ENCODE measurements at places on chromosomes 1 and 21.

GRCh38 chr1:84442256-84442655 lies 36.8 kb upstream of the RPF1 start:
- peak; percentile 57 for DNase-seq

DNA sequence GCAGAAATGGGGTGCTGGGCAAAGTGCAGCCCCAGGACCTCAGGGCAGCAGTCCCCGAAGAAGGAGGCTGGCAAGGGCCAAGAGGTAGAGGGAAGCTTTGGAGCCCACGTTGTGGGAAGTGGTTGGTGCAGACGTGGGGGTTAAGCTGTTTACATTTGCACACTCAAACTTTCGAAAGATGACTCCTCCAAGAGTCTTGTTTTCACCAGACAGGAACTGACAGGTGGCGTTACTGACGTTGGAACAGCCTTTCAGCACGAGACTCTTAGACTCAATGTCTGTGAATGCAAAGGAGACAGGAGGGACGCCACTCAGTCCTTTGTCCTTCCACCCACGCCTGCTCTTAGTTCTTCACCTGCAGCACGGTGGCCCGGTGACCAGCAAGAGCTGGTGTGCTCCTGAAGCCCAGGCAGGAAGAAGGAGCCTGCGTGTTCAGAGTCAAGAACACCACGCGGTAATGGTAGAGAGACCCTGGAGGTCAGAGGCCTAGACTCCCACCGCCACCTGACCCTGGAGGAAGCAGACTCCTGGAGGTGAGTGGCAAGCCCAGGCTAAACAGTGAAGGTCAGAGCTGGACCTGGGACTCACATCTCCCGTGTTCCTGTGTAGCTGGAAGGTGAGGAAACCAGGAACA lies 15.9 kb downstream of the LYPD8 start:
- DNase-seq: no peak

DNA sequence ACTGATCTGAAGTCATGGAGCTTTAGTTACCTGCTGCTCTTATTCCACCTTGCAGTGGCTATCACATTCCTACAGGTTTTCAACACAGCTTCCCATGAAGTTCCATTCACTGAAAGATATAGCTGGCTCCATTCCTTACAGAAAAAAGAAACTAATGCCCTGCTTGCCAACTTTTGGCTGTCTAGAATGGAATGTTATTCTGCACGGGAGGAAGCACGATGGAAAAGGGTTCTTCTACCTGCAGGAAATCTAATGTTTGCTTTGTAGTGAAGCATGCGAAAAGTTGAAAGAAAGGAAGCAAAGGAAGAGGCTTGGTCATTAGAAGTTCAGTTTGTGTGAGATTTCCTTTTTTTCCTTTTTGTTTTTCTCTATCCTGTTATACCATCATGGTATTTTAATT lies 32.6 kb downstream of the GIPC2 start:
- no peak for DNase-seq

DNA sequence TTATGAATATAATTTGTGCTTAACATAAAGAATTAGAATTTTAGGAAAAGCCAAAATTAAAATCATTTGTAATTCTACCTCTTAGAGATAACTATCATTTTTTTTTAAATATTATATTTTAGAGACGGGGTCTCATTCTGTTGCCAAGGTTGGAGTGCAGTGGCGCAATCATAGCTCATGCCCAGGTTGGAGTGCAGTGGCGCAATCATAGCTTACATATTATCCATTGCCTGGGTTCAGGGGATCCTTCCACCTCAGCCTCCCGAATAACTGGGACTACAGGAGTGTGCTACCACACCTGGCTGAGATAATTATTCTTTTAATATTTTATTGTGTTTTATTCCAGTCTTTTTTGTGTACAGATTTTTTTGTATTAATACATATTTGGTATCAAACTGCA lies 8.3 kb downstream of the RASAL2 start:
- DNase-seq: no peak

- no peak for DNase-seq
Measured at GRCh38 chr1:36136535-36136934, 11.5 kb upstream of the COL8A2 start.

GRCh38 chr1:34419663-34420136 lies 243.0 kb downstream of the C1orf94 start:
- DNase-seq: no peak

- DNase-seq: no peak
Measured at GRCh38 chr1:36122062-36123030, 2.7 kb downstream of the COL8A2 start.

DNA sequence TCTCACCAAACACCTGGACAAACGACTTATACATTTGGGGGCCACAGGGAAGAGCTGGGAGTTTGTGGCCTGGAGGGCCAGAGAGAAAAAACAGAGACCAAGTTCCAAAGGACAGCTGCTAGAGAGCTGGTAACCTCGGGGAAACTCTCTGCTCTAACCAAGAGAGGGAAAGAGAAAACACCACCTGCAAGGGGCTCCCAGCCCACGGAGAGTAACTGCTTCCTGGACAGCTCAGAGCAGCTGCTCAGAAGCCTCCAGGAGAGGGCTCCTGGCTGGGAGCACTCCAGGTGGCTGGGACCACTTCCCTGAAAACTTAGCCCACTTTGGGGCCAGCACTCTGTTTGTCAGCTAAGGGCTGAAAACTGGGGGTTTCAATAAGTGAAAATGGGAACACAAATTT lies 154.8 kb upstream of the GRIK3 start:
- no peak for DNase-seq

DNA sequence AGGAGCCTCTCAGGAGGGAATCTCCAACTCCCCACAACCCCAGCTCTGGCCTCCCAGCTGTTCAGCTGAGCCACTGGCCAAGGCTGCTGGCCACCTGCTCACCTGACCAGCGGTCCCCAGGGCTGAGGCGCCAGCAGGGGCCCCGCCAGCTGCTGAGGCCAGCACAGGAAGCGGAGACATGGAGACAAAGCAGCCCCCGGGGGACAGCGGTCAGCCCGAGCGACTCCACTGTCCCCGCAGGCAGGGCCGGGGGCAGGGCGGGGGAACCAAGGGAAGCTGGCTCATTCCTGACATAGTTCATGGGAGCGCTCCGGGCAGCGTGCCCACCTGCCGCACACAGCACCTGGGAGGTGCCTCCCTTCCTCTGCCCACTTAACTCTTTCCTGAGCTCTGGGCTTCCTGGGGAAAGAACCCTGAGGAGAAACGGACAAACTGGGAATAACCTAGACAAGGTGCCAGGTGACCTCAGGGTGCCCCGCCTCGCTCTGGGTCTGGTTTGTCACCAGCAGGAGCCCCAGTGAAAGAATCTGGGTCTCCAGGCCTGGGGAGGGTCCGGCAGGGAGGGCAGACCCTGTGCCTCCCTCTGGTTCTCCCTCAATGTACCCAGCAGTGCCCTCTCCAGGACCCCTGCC lies 10.7 kb downstream of the EPHA2 start:
- DNase-seq: peak; percentile 68

DNA sequence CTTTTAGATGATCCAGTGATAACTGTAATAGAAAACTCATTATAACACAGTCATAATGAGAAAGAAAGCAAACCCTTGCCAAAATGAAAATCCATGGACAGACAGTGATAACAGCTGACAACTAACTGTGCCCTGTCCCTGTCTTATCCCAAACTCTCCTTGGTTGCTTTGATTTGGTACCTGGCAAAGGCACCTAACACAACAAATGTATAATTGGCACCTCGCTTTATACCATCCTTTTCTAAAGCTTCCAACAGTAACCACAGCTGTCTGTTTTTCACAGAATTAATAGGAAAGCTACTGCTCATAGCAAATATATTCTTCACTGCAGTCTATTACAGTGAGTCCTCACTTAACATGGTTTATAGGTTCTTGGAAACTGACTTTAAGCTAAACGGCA lies 118.4 kb upstream of the KRTAP19-8 start:
- no peak for DNase-seq

GRCh38 chr1:110495926-110496600 lies 22.9 kb downstream of the KCNA10 start:
- peak; percentile 91 for DNase-seq

DNA sequence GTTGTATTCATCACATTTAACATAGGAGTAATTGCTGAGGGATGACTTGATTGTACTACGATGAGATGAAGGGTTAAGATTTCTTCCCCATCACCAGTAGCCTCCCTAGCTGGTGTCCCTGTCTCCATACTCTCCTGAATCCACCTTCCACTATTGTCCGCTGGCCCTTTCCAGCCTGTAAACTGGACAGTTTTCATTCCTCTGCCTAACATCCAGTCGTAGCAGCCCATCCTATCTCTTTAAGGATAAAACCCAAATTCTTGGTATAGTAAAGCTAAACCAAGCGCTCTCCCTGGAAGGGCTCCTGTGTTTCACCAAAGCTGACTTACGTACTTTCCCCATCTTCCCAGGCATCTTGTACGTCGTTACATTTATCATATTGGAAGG lies 670 bp downstream of the COX20 start:
- DNase-seq: peak; percentile 30

- peak; percentile 57 for DNase-seq
Measured at GRCh38 chr1:156379420-156380165, 10.6 kb downstream of the RHBG start.

- DNase-seq: no peak
Measured at GRCh38 chr1:52102336-52103013, 39.4 kb upstream of the ZFYVE9 start.

GRCh38 chr1:20476265-20477038 lies 9.6 kb downstream of the CAMK2N1 start:
- DNase-seq: peak; percentile 94

GRCh38 chr1:231062500-231063270 lies 22.6 kb upstream of the FAM89A start:
- no peak for DNase-seq

- no peak for DNase-seq
Measured at GRCh38 chr1:239779962-239780361, 311.7 kb upstream of the FMN2 start.

GRCh38 chr1:12405325-12406210 lies 175.7 kb downstream of the VPS13D start:
- peak; percentile 22 for DNase-seq
